ENCODE measurements at places on chromosomes 13 and 19. TPM values are rescaled to one million over a fixed set of nuclear protein-coding genes. Genes with fewer than 3 reads are reported as not detected.

DNA sequence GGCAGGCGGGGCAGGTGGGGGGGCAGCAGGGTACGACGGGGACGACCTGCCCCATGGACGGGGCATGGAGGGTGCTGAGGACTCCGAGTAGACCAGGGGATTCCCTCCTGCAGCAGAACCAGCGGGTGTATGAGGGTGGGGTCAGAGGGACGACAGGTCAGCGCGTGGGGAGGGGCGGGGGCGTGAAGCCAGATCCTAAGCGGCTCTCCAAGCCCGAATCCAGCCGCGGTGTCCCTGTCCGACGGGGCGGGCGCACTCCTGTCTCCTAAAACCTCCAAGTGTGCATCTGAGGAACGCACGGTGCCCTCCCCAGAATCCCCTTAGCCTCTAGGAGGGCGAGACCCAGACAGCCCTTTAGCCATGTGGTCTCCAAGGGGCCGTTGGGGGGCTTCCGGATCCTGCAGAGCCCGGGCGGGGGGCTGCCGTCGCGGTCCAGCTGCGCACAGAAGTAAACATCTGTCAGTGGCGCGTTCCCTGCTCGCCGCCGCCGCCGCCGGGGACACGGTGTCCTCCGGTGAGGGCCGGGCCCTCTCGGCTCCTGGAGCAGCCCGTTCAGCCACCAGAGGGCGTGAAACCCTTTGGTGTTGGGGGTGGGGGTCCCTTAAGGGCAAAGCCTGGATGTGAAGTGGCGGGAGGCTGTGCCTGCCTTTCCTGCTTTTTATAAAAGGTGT is 730 bp downstream of the NRTN start:
- DNase-seq: no peak

- DNase-seq: peak; percentile 19
These were observed 3.2 kb downstream of the CCDC194 start for GRCh38 chr19:17390665-17391370.

- no peak for DNase-seq
These were observed 226.2 kb downstream of the GGACT start for GRCh38 chr13:100362371-100362770.

- DNase-seq: no peak
These were observed 49.8 kb upstream of the SLC7A9 start for GRCh38 chr19:32919365-32919764.

The DNAAF3 gene
- 14.3 TPM for polyA plus RNA-seq

GRCh38 chr13:49296659-49297058 is 48.9 kb downstream of the CDADC1 start:
- DNase-seq: no peak

DNA sequence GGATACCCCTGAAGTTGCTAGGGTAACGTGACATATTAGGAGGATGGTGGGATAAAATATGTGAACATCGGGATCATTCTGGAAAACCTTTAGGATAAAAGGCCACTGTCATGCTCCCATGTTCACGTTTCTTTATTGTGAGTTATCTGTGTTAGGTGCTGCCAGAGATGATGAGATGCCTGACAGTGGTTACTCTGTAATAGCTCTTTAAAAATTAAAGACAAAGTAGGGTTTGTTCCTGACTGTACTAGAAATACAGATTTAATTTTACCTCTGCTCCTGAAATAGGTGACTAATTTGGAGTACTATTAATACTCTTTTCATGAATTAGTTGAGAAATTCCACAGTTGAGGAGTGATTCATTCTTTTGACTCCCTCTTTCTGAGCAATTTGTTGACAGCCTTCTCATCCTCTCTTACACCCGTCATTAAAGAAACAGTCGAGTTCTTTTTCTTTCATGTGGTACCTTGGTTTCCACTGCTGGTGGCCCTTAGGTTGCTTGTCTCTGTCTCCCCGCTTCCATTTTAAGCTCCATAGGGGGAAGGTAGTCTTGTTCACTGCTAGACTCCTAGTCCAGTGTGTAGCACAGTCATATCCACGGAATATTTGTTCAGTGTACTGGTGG is 28.4 kb downstream of the SAE1 start:
- DNase-seq: no peak

- DNase-seq: no peak
These were observed 933 bp upstream of the UQCR11 start for GRCh38 chr19:1606138-1606651.

- DNase-seq: no peak
These were observed 43.2 kb downstream of the N4BP2L2 start for GRCh38 chr13:32495429-32495828.

All from keratinocyte (primary cell).